ENCODE measurements at places on chromosomes 4 and X.

- no peak for DNase-seq
Measured at GRCh38 chr4:55183926-55184599, 58.7 kb upstream of the KDR start.

DNA sequence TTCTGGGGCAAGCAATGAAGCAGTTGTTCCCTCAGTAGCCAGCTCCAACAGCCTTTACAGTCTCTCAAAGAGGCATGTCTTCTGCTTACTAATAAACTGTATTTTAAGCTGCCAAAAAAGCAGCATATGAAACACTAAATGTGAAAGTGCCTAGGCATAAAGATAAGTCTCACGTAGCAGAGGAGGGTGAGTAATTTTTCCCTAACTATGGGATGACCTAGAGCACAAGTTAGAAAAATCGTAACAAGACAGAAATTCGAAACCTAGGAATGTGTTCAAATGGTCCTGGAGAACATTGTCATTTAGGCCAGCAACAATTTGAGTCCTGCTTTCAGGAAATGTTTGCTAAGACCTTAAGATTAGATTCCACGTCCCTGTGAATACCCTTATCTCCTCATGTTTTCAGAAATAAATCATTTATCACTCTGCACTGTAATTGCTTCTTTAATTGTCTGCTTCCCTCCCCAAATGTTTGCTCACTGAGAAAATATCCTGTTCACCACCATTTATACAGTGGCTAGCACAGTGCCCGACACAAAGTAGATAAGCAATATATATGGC lies 222.2 kb downstream of the KCNIP4 start:
- DNase-seq, result no peak

DNA sequence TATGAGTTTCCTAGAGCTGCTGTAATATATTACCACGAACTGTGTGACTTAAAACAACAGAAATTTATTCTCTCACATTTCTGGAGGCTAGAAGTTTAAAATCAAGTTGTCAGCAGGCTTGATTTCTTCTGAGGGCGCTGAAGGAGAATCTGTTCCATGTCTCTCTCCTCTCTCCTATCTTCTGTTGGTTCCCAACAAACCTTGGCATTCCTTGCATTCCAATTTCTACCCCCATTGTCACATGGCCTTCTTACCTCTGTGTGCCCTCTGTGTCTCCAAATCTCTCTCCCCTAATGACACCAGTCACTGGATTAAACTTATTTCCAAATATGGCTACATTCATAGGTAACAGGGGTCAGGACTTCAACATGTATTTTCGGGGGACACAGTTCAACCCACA lies 672.7 kb downstream of the RPA4 start:
- no peak for DNase-seq

GRCh38 chr4:78552389-78553042 lies 946 bp downstream of the ANXA3 start:
- no peak for DNase-seq

DNA sequence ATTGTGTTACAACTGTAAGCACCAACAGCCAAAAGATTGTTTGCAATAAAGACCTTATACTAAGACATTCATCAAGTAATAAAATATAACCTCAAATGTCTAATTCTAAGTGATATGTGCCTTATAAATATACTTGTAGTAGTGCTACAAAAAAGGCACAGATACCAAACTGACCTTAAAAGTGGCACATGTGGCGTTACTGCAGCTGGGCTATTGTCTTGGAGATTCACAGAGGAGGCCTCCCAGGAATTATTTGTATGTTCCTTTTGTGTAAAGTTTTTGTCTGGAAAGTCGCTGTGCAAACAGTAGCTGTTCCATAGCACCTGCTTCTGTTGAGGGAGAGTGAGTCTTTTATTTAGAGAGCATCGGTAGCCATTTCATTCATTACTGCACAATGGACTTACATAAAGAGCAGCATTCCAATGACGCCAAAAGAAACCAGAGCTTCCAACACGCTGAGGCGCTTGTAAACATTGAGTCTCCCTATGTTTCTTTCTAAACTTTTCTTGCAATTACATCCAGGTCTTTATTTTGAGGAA lies 143.7 kb downstream of the RPA4 start:
- DNase-seq, result peak; percentile 0

- DNase-seq, result no peak
Measured at GRCh38 chr4:161653697-161654096, 510.1 kb downstream of the FSTL5 start.

DNA sequence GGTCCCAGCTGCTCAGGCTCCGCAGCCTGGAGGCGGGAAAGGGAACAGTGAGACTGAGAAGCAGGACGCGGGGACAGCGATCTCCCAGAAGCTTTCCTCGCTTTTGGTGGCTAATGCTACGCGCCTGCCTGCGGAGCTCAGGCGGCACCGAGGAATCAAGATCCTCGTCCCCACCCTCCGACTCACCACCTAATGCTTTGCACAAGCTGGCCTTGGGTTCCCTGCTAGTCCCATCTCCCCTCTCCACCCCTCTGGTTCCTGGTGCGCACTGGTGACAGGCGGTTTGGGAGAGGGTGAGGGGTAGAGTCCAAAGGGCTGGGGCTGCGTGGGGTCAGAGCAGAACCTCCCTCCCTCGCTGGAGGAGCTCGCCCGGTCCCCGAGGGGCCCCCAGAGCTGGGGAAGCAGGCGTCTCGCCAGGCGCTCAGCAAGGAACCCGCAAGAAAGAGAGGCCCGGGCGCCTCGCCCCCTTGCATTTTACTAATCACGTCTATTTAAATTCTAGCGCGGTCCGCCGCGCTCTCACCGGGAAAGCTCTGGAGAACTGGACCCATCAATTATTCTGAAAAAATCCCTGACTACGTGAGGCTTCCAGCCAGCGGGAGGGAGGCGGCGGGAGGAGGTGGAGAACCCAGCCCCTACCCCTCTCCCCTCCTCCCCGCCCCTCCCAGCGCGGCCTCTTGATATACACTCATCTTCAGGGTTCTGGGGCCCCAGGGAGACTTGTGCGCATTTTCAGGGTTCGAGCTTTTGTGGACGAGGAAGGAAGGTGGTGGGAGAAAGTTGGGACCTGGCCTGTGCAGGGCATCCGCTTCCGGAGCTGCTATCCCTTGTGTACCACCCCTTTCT lies 9.1 kb downstream of the POU4F2 start:
- DNase-seq, result no peak

All from NCI-H187 (cell line).